Urinary bladder (tissue), 4 donors: ENCODE measurements at places on chromosomes 6 and 20. TPM values are rescaled to one million over a fixed set of nuclear protein-coding genes. Genes with fewer than 3 reads are reported as not detected.

- no peak for DNase-seq
Measured at GRCh38 chr6:97919631-97920030, 636.6 kb upstream of the MMS22L start.

GRCh38 chr6:37033819-37034795 is 28.7 kb downstream of the FGD2 start:
- DNase-seq, result no peak

DNA sequence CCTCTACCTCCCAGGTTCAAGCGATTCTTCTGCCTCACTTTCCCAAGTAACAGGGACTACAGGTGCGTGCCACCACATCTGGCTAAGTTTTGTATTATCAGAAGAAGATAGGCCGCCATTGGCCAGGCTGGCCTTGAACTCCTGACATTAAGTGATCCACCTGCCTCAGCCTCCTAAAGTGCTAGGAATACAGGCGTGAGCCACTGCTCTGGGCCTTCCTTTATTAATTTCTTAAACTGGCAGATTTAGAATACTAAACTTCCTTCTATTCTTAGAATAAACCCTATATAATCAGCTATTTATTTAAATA is 86.6 kb downstream of the HFE start:
- DNase-seq, result no peak

DNA sequence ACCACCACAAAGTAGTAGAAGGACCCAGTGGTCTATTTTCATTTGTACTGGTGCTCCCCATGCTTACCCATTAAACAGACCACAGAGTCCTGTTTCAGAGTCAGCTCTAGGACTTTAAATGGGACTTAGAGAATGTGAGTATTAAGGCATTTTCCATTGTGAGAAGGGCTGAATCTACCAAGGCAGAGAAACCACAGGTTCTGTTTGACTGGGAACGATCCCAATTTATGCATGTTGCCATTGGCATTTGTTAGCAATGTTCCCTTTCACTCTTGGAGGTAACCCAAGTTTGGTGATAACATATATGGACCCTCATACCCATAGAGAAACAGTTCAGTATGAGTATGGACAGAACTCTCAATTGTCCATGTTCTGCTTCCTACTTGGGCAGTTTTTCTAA is 672.8 kb downstream of the KIF16B start:
- no peak for DNase-seq

- DNase-seq, result no peak
Measured at GRCh38 chr6:104813552-104813951, 46.2 kb downstream of the HACE1 start.

- no peak for DNase-seq
Measured at GRCh38 chr6:53916804-53917463, 122.1 kb downstream of the LRRC1 start.

- no peak for DNase-seq
Measured at GRCh38 chr6:15675536-15676220, 12.8 kb upstream of the DTNBP1 start.

- no peak for DNase-seq
Measured at GRCh38 chr20:15807271-15807670, 766.0 kb downstream of the KIF16B start.

DNA sequence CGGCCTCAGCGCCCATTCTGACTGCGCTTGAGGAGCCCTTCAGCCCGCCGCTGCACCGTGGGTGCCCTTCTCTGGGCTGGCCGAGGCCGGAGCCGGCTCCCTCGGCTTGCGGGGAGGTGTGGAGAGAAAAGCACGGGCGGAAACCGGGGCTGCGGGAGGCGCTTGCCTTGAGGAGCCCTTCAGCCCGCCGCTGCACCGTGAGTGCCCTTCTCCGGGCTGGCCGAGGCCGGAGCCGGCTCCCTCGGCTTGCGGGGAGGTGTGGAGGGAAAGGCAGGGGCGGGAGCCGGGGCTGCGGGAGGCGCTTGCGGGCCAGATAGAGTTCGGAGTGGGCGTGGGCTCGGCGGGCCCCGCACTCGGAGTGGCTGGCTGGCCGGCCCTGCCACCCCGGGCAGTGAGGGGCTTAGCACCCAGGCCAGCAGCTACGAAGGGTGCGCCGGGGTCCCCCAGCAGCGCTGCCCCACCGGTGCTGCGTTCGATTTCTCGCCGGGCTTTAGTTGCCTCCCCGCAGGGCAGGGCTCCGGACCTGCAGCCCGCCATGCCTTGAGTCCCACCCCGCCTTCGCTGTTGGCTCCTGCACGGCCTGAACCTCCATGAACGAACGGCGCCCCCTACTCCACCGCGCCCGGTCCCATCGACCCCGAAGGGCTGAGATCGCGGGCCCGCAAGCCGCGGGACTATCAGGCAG is 45.7 kb upstream of the MCUR1 start:
- DNase-seq, result no peak

ASIP gene
- polyA plus RNA-seq, result 0.80 TPM

LAMA4 gene
- 101 TPM for polyA plus RNA-seq

CALHM4 gene
- not detected for polyA plus RNA-seq

CASS4 gene
- 1.1 TPM for polyA plus RNA-seq

RFX6 gene
- polyA plus RNA-seq, result 0.06 TPM

TSPO2 gene
- polyA plus RNA-seq, result not detected

UBD gene
- 2.9 TPM for polyA plus RNA-seq
